ENCODE measurements at places on chromosomes 16 and 17. TPM values are rescaled to one million over a fixed set of nuclear protein-coding genes. Genes with fewer than 3 reads are reported as not detected.

SMTNL2 gene
- total RNA-seq = not detected

CTDNEP1 gene
- total RNA-seq = 25.5 TPM

MEOX1 gene
- 8.6 TPM for total RNA-seq

SPAG5 gene
- 173 TPM for total RNA-seq

DNA sequence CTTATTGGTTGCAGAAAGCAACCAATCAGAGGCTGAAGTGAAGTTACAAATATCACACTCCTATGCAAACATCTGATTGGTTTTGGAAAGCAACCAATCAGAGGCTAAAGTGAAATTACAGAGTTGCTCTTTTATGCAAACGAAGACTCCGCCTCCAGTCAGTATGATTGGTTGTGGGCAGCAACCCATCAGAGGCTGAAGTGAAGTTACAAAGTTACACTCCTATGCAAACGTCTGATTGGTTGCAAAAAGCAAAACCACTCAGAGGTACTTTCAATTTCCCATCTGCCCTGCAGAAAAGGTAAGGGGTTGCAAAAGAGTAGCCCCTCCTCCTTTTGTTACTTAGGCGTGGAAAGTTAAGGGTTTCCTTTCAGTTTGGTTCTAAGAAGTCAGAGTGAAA, 697.3 kb downstream of the MAF start:
- DNase-seq = no peak

GRCh38 chr16:11339075-11339474, 6.2 kb upstream of the RMI2 start:
- no peak for DNase-seq

DNA sequence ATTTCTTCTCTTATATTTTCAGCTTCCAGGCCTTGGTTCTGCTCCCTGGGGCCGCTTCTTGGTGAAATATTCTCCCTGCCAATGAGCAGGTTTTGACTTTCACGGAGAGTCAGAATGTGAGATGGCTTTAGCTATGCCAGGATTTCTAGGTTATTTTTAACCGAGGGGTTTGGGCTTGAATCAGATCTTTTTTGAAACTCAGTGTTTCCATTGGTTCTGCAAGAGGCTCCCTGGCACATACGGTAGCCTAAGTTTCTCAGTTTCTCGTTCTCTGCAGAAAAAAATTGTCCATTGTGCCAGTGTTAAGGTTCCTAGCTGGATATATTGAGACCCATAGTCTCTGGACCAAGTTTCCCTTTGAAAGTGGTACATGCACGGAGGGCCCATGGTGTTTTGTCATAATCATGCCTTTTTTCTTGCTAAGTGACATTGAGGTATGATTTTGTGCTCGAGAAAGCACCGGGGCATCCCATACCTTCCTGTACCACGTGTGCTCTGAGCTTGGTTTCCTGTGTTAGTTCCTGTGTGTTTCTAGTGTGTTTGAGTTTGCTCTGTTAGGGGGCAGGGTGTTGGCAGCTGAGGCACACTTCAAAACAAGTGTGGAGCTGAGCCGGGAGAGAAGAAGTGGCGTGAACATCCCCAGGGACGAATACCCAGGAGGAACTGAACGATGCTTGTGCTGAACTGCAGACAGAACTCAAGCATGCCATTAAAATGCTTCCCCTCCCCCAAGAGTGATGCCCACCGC, 127.2 kb downstream of the HS3ST3B1 start:
- no peak for DNase-seq

All from Daoy (cell line).